ENCODE measurements at places on chromosomes 7 and 10. TPM values are rescaled to one million over a fixed set of nuclear protein-coding genes. Genes with fewer than 3 reads are reported as not detected.

DNA sequence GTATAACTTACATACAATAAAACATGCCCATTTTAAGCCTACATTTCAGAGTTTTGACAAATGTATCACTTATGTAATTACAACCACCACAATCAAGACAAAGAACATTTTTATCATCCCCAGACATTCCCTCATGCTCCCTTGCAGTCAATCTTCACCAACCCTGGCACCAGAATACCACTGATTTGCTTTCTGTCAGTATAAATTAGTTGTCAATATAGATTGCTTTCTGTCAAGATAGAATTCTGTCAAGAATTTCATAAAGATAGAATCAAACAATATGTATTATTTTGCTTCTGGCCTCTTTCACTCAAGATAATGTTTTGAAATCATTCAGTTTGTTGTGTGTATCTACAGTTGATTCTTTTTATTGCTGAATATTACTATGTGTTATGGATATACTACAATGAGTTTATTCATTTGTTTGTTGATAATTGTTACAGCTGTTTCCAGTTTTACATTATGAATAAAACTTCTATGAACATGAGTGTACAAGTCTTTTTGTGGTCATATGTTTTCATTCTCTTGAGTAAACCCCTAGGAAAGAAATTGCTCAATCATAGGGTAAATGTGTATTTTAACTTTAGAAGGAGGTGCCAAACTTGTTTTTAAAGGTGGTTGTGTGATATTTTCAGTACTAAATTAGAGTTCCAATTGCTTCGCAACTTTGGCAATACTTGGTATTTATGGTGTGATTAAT is 56.9 kb downstream of the IFIT5 start:
- no peaks in the 10 kb centered on the region for H3K36me3 ChIP-seq
- peak; percentile 51 for DNase-seq
- H3K4me3 ChIP-seq = no peak overlapping the region
- H3K27ac ChIP-seq = no peak overlapping the region
- H3K4me1 ChIP-seq = peaks cover 8% of the 10 kb centered on the region

Gene ACHE
- polyA plus RNA-seq = not detected

DNA sequence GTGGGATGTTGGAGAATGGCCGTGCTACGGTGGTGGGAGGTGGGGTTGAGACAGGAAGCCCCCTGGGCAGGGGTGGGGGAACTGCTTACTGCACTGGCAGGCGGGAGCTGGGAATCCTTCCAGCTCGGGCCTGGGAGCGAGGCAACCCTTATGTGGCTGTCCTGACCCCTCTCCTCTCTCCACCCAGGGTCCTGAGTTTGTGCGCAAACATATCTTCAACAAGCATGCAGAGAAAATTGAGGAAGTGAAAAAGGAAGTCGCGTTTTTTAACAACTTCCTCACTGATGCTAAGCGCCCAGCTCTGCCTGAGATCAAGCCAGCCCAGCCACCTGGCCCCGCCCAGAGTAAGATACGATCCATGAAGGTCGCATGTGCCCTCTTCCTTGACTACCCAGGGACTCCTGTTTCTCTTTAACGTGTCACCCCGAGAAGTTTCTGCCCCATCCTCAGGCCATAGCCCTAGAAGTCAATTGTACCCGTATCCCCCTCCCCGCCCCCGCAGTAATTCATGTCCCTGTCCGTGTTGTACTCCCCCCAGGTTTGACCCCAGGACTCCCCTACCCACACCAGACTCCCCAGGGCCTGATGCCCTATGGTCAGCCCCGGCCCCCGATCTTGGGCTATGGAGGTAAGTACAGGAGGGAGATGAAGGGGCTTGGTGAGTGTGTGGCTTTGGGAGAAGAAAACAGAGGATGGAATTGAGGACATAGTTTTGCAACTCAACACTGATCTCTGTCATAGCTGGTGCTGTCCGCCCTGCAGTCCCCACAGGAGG is 1.8 kb downstream of the UFSP1 start:
- peaks cover 11% of the 10 kb centered on the region for H3K4me1 ChIP-seq
- peaks cover 35% of the 10 kb centered on the region for H3K36me3 ChIP-seq
- DNase-seq = no peak
- H3K27me3 ChIP-seq = no peaks in the 10 kb centered on the region

Gene NUTM2A
- polyA plus RNA-seq = not detected

- H3K4me1 ChIP-seq = no peaks in the 10 kb centered on the region
- DNase-seq = no peak
- H3K4me3 ChIP-seq = no peak overlapping the region
- H3K36me3 ChIP-seq = no peaks in the 10 kb centered on the region
Measured at GRCh38 chr10:86375204-86375603, 8.6 kb upstream of the GRID1 start.

GRCh38 chr10:49040601-49041000 is 74.7 kb downstream of the VSTM4 start:
- H3K36me3 ChIP-seq = no peaks in the 10 kb centered on the region
- no peak overlapping the region for H3K4me3 ChIP-seq
- H3K27me3 ChIP-seq = no peaks in the 10 kb centered on the region
- H3K27ac ChIP-seq = no peak overlapping the region

GRCh38 chr7:100465702-100466311 is 1.7 kb upstream of the SPACDR start:
- 0 out of 2 replicates have a peak, but pooled peaks cover 3% of the 10 kb centered on the region for H3K36me3 ChIP-seq
- peak; percentile 90 for DNase-seq
- no peak overlapping the region for H3K4me3 ChIP-seq
- no peaks in the 10 kb centered on the region for H3K27me3 ChIP-seq

GRCh38 chr7:259751-260405 is 30.1 kb upstream of the FOXL3 start:
- no peak overlapping the region for H3K4me3 ChIP-seq
- no peaks in the 10 kb centered on the region for H3K4me1 ChIP-seq

DNA sequence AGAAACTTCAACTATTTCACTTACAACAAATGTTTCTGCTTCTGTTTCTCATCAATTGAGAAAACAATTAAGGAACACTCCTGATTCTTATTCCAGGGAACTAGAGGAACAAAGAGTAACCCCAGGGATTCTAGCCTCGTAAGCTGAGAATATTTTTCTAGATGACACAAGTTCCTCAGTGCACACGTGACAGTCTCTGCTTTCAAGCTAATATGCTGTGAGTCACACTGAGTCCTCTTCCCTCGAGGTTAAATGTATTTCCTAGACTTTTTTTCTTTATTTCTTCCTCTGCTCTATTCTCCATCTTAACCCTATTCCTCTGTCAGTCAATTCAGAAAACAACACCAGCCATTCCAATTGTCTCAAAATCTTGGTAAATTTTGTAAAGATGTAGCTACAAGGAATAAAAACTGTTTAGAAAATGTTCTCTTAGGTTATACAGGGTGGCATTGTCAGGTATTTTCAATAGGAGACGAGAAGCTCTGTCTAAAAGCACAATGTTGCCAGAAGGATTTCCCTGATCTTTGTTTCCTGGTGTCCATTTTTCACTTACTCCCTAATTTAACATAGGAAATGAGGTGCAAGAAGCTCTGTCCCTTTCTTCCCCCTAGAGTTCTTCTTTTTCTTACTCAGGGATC is 5.8 kb upstream of the C1GALT1 start:
- DNase-seq = peak; percentile 98
- no peaks in the 10 kb centered on the region for H3K27me3 ChIP-seq
- peak overlapping the region; percentile 56 for H3K4me3 ChIP-seq
- H3K36me3 ChIP-seq = no peaks in the 10 kb centered on the region

GRCh38 chr10:101879456-101880231 is 36.0 kb upstream of the KCNIP2 start:
- peak; percentile 59 for DNase-seq
- H3K27ac ChIP-seq = peak overlapping the region; percentile 38
- no peak overlapping the region for H3K4me3 ChIP-seq
- H3K4me1 ChIP-seq = peaks cover 14% of the 10 kb centered on the region
- H3K27me3 ChIP-seq = no peaks in the 10 kb centered on the region
- no peaks in the 10 kb centered on the region for H3K36me3 ChIP-seq

Gene PLXNA4
- 0.01 TPM for polyA plus RNA-seq

Gene MYL10
- polyA plus RNA-seq = not detected

DNA sequence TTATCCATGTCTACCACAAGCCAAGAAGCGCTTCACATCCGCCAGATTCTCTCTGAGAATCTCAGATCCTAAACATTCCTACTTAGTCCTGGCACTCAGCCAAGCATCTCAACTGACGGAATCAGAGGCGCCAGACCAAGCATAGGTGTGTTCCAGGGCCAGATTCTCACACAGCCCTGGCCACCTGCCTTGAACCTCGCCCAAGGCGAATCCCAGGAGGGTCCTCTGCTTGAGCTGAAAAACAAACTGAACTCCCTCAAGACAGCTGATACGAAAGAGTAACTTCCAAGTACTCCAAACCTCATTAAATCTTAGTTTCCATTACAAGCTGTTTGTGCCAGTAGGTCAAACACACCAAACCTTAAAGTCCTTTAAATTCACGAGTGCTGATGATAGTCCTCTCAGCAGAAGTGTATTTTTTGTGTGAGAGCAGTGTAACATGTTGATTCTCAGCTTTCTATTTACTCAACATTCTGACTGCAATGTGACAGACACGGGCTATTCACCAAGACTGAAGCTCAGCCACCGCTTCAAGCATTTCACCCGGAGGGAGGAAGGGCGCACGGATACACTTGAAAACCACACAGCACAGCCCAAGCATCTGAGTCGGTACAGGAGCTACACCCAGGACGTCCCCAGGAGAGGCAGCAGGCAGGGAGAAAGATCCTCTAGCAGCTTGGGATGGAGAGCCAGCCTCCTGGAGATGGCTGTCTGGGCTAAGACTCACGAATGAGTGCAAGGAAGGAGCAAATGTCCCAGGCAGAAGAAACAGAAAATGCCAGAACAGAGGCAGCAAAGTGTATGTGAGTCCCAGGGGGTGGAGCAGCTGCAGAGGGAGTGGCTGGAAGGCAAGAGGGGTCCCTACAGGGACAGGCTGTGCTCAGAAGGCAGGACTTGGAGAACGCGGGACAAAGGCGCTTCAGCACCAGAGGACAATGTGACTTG is 6.0 kb downstream of the PARD3 start:
- peak overlapping the region; percentile 59 for H3K4me3 ChIP-seq
- H3K4me1 ChIP-seq = peaks cover 36% of the 10 kb centered on the region
- H3K27ac ChIP-seq = peak overlapping the region; percentile 1
- H3K36me3 ChIP-seq = no peaks in the 10 kb centered on the region

DNA sequence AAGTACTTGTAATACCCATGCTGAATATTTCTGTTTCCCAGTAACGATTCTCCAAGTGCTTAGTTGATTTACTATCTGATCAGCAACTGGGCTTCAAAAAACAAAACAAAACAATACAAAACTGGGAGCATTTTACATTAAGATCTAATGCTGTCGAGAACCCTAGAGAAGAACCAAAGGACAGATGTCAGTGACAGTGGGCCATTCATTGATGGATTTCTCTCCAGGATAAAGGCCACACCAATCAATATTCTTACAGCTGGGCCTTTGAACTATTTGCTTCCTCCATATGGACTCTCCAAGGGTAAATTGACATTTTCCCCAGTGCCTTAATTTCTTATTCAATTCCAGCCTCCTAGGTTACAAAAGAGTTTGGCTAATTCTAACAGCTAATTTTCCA is 217.5 kb downstream of the ADAM12 start:
- no peaks in the 10 kb centered on the region for H3K27me3 ChIP-seq
- no peaks in the 10 kb centered on the region for H3K36me3 ChIP-seq
- DNase-seq = no peak
- peak overlapping the region; percentile 88 for H3K27ac ChIP-seq
- peak overlapping the region; percentile 69 for H3K4me3 ChIP-seq

DNA sequence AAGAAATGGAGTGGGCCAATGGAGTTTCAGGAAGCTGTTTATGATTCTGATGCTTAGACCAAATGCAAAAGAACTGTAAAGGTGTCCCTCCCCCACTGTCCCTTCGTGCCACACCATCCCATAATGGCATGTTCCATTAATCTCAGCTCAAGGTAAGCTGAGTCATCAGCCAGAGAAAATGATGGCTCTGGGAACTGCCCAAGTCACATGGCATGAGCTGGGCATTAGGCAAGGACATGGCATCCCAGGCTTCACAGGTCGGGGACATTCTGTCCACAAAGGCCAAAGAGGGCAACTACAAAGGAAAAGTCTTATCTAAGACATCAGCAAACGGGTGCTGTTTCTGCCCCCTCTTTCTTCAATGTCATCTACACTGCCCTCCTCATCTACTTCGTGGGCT is 44.9 kb downstream of the DLG5 start:
- no peak overlapping the region for H3K27ac ChIP-seq
- no peaks in the 10 kb centered on the region for H3K27me3 ChIP-seq
- no peaks in the 10 kb centered on the region for H3K36me3 ChIP-seq
- 0 out of 2 replicates have a peak, but pooled peaks cover under 1% of the 10 kb centered on the region for H3K4me1 ChIP-seq
- H3K4me3 ChIP-seq = no peak overlapping the region

GRCh38 chr10:90417476-90418210 is 440.2 kb downstream of the HTR7 start:
- no peaks in the 10 kb centered on the region for H3K36me3 ChIP-seq
- no peak overlapping the region for H3K4me3 ChIP-seq
- no peaks in the 10 kb centered on the region for H3K27me3 ChIP-seq
- no peak overlapping the region for H3K27ac ChIP-seq
- no peaks in the 10 kb centered on the region for H3K4me1 ChIP-seq

DNA sequence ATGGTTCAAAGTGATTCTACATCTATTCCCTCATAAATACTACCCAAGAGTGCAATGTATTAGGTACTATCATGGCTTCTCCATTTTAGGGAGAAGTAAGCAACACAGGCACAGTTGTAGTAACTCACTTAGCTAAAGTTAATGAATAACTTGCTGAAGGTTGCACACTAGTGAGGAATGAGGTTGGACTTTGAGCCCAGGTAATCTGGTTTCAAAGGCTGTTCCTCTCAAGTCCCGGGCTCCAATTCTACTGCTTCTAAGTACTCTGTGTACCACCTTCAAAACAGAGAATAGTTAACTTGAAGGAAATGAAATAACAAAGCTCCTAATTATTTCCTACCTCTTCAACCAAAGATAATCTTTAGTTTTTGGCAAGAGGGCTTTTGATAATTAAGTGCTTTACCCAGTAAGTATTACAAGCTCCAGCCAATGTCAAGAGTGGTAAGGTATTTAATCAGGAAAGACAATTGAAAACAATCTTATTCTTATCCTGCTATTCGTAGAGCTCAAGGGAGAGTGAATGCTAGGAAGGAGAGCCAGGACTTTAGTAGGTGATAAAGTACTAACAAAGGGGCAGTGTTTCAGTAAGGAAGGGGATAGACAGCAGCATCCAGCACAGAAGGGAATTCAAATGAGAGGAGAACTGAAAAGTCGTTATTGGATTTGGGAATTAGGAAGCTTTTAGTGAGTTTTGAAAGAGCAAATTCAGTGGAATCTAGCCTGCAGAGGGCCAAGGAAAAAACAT is 158.2 kb upstream of the PTPRZ1 start:
- DNase-seq = no peak
- H3K27ac ChIP-seq = no peak overlapping the region
- no peak overlapping the region for H3K4me3 ChIP-seq

GRCh38 chr7:83410989-83411591 is 237.8 kb downstream of the SEMA3E start:
- peak; percentile 76 for DNase-seq
- no peak overlapping the region for H3K4me3 ChIP-seq
- H3K27me3 ChIP-seq = no peaks in the 10 kb centered on the region
- H3K36me3 ChIP-seq = no peaks in the 10 kb centered on the region

Gene OLAH
- polyA plus RNA-seq = not detected

- DNase-seq = no peak
- H3K27me3 ChIP-seq = no peaks in the 10 kb centered on the region
- no peak overlapping the region for H3K4me3 ChIP-seq
- no peak overlapping the region for H3K27ac ChIP-seq
Measured at GRCh38 chr10:53022611-53023088, 250.1 kb upstream of the MBL2 start.

- H3K27me3 ChIP-seq = no peaks in the 10 kb centered on the region
- H3K36me3 ChIP-seq = no peaks in the 10 kb centered on the region
- H3K4me3 ChIP-seq = no peak overlapping the region
- no peak overlapping the region for H3K27ac ChIP-seq
- H3K4me1 ChIP-seq = no peaks in the 10 kb centered on the region
Measured at GRCh38 chr7:150820148-150820547, 19.6 kb downstream of the TMEM176A start.

- no peaks in the 10 kb centered on the region for H3K4me1 ChIP-seq
- no peaks in the 10 kb centered on the region for H3K27me3 ChIP-seq
- DNase-seq = no peak
Measured at GRCh38 chr10:133126431-133127290, 33.4 kb upstream of the KNDC1 start.
